ENCODE measurements at places on chromosomes 6 and 20. TPM values are rescaled to one million over a fixed set of nuclear protein-coding genes. Genes with fewer than 3 reads are reported as not detected.

PXDC1 gene
- 0.36 TPM for total RNA-seq

GRCh38 chr6:16067568-16067967 is 61.3 kb upstream of the MYLIP start:
- no peaks in the 10 kb centered on the region for H3K4me1 ChIP-seq
- H3K4me3 ChIP-seq: no peak overlapping the region
- no peak for DNase-seq
- H3K27ac ChIP-seq: no peak overlapping the region
- H3K27me3 ChIP-seq: peaks cover 2% of the 10 kb centered on the region

DNA sequence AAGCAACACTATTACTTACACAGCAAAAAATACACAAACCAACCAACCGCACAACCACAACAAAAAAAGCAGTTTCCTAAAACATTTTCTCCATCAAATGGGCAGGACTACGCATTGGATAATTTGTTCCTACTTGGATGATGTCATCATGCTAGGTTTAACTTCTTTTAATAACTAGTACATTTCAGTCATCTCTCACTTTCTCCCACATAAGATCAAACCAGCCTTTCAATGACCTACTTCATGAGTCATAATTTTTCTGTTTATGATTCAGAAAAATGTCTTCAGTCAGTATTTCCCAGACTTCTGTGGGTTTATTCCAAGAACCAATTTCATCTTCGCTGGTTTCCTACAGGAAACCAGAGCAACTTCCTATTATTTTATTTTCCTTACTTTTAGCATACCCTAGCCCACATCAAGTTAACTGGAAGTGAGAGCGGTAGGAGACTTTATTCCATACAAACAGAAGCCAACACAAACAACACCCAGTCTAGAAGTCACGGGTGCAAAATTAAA is 134.2 kb downstream of the GMDS start:
- H3K27ac ChIP-seq: peak overlapping the region; percentile 89
- peak; percentile 34 for DNase-seq
- peak overlapping the region; percentile 71 for H3K4me3 ChIP-seq

- no peaks in the 10 kb centered on the region for H3K27me3 ChIP-seq
- no peak for DNase-seq
- no peak overlapping the region for H3K4me3 ChIP-seq
- H3K4me1 ChIP-seq: peaks cover 4% of the 10 kb centered on the region
- no peak overlapping the region for H3K27ac ChIP-seq
- H3K36me3 ChIP-seq: no peaks in the 10 kb centered on the region
Observed at GRCh38 chr6:44036699-44037101, 90.6 kb downstream of the MRPL14 start.

DNA sequence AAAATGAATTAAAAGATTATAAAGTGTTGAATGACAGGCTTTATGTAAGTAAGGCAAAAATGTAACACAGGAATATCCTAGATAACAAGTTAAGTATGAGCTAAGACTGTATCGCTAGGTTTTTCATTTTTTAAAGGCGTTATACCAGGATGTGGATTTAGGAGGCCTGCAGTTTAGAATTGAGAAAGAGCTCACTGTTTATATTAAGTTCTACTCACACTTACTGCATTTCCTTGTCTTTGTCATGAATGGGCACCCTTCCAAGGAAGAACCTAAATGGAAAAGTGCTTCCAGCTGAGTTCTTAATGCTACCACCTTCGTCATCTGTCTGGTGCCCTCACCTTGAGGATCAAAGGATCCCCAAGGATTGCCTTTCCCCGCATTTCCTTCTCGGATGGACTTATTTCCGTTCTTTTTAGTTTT is 148.7 kb downstream of the SOX4 start:
- DNase-seq: no peak
- H3K36me3 ChIP-seq: no peaks in the 10 kb centered on the region
- H3K27me3 ChIP-seq: peaks cover 6% of the 10 kb centered on the region

GRCh38 chr6:83192456-83192855 is 609 bp downstream of the PGM3 start:
- peak overlapping the region; percentile 91 for H3K27ac ChIP-seq
- no peak for DNase-seq
- peaks cover 48% of the 10 kb centered on the region for H3K4me1 ChIP-seq
- H3K4me3 ChIP-seq: peak overlapping the region; percentile 96

DNA sequence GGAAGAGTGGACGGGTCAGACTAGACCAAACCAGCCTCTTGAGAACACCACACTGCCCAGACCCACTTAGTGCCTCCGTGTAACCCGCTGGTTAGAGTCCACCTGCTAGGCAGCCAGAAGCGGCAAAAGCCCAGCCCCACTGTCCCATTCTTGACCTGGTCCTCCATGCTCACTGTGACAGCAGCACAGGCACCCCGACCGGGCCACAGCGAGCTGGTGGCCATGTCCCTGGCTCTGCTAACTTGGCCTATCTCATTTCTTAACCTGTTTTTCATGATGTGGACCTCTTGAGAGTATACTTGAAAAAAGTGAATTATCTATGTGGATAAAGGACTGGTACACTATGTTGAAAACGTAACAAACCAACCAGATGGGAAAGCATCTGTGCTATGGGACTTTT is 44.9 kb upstream of the TMEM181 start:
- peaks cover 31% of the 10 kb centered on the region for H3K4me1 ChIP-seq
- no peak overlapping the region for H3K27ac ChIP-seq
- H3K4me3 ChIP-seq: no peak overlapping the region
- H3K27me3 ChIP-seq: peaks cover 26% of the 10 kb centered on the region
- DNase-seq: no peak

MYCT1 gene
- total RNA-seq: not detected

- no peak overlapping the region for H3K27ac ChIP-seq
- H3K4me1 ChIP-seq: peaks cover 33% of the 10 kb centered on the region
- H3K4me3 ChIP-seq: no peak overlapping the region
- DNase-seq: no peak
- no peaks in the 10 kb centered on the region for H3K27me3 ChIP-seq
Observed at GRCh38 chr20:57701651-57702050, 8.2 kb downstream of the PMEPA1 start.

DNA sequence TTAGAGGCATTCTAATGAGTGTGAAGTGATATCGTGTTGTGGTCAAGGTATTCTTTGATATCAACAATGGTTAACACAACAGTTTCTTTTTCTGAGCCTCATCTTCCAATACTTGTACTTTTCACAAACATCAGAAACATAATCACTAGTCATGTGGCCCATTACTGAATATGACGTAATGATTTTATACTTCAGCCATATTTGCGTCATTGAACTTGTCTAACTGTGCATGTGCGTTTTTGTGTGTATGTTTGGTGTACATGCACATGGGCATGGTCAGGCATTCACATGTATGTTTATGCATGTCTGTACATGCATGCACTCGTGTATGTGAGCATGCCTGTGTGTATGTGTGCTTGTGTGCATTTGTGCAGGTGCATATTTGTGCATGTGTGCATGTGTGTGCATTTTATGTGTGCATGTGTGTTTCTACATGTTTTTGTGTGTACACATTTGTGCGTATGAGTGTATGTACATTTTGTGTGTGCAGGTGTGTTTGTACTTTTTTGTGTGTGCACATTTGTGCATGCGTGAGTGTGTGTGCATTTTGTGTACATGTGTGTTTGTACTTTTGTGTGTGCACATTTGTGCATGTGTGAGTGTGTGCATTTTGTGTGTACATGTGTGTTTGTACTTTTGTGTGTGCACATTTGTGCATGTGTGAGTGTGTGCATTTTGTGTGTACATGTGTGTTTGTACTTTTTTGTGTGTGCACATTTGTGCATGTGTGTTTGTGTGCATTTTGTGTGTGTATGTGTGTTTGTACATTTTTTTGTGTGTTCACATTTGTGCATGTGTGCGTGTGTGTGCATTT is 29.4 kb downstream of the PRR18 start:
- DNase-seq: no peak
- no peaks in the 10 kb centered on the region for H3K36me3 ChIP-seq
- peaks cover 1% of the 10 kb centered on the region for H3K27me3 ChIP-seq
- no peak overlapping the region for H3K27ac ChIP-seq
- no peak overlapping the region for H3K4me3 ChIP-seq

SLC39A7 gene
- total RNA-seq: 43.1 TPM

DNA sequence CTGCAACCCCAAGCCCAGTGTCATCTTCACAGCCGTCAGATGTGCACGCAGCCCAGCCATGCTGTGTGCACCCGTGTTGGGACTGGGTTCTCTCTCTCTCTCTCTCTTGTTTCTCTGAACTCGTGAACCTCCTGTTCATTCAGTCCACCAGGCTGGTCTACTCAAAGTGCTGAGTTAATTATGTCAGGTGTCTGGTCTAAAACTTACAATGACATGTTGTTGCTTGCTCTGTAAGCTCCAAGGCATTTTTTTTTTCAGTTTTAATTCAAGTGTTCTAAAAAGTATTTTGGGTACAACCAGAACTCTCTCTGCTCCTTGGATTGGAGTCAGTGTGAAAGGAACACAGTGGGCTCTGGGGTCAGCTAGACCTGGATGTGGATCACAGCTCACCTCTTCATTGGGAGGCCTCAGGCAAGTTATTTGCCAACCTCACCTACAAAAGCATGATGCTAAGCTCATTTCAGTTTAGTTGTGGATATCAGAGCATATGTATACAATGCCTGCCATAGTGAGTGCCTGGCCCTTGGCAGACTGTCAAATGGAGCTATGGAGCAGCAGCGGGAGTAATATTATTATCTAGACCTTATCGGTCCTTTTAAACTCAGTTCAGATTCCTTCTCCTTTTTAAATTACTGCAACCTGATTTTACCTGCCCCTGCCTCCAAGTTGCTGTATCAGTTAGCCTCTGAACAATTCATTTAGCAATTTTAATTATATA is 59.5 kb downstream of the PLEKHG1 start:
- no peaks in the 10 kb centered on the region for H3K36me3 ChIP-seq
- no peak overlapping the region for H3K4me3 ChIP-seq
- H3K4me1 ChIP-seq: no peaks in the 10 kb centered on the region
- no peak overlapping the region for H3K27ac ChIP-seq
- no peaks in the 10 kb centered on the region for H3K27me3 ChIP-seq

GRCh38 chr6:118719351-118720124 is 68.1 kb upstream of the CEP85L start:
- DNase-seq: peak; percentile 75
- H3K36me3 ChIP-seq: no peaks in the 10 kb centered on the region
- peak overlapping the region; percentile 41 for H3K4me3 ChIP-seq
- peaks cover 73% of the 10 kb centered on the region for H3K4me1 ChIP-seq
- H3K27ac ChIP-seq: peak overlapping the region; percentile 96

FKBP1C gene
- 1.7 TPM for total RNA-seq

- DNase-seq: no peak
- peaks cover 5% of the 10 kb centered on the region for H3K36me3 ChIP-seq
- peaks cover 18% of the 10 kb centered on the region for H3K4me1 ChIP-seq
- H3K4me3 ChIP-seq: no peak overlapping the region
Observed at GRCh38 chr6:73648166-73648565, 5.6 kb downstream of the SLC17A5 start.

VSTM2L gene
- not detected for total RNA-seq

GRCh38 chr6:150541576-150541975 is 58.1 kb upstream of the PLEKHG1 start:
- no peak overlapping the region for H3K27ac ChIP-seq
- H3K4me3 ChIP-seq: no peak overlapping the region
- H3K4me1 ChIP-seq: peaks cover 11% of the 10 kb centered on the region
- H3K27me3 ChIP-seq: peaks cover 25% of the 10 kb centered on the region
- no peaks in the 10 kb centered on the region for H3K36me3 ChIP-seq

DNA sequence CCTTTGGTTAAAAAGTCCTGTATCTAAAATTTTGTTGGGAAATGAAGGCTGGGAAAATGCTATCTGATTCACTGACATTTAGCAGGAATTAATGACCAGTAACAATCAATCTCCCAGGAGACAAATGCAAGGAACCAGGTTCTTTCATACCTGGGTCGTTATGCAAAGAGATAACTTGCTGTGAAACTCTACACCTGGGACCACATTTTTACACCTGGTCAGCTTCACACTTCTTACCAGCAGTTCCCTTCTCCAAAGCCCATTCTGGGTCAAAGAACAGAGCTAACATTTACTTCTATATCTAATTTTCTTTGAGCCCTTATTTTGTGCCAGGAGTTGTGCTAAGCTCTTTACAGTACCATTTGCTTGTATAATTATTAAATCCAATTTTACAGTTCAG is 27.4 kb upstream of the STXBP5 start:
- H3K4me1 ChIP-seq: no peaks in the 10 kb centered on the region
- no peaks in the 10 kb centered on the region for H3K27me3 ChIP-seq

DNA sequence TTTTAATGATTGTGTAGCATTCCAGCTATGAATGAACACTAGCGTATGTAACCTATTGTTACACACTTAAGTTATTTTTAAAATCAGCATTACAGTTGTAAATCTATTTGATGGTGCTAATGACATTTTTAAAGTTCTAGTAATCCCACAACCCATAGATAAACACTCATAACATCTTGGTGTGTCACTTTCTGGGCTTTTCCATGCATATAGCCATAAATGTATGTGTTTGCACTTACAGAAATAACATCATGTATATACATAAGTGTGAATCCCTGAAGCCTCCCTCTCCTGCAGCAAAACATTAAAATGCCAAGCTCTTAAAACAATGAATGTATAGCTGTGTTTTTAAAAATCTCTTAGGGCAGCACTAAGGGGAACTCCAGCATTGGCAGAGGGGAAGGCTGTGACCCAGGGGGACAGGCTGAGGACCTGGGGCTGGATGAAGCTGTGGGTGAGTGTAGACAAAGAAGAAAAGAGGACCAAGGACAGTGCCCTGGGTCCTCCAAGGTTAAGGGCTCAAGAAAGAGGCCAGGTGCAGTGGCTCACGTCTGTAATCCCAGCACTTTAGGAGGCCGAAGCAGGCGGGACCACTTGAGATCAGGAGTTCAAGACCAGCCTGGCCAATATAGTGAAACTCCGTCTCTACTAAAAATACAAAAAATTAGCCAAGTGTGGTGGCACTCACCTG is 929 bp upstream of the CENPB start:
- peaks cover 13% of the 10 kb centered on the region for H3K36me3 ChIP-seq
- no peak for DNase-seq
- peak overlapping the region; percentile 62 for H3K4me3 ChIP-seq
- H3K4me1 ChIP-seq: peaks cover 35% of the 10 kb centered on the region
- peak overlapping the region; percentile 52 for H3K27ac ChIP-seq
- H3K27me3 ChIP-seq: no peaks in the 10 kb centered on the region

All from activated CD8-positive, alpha-beta T cell treated with anti-CD3 and anti-CD28 coated beads for 36 hours (primary cell).